Vagina (tissue), 2 donors: ENCODE measurements at places on chromosomes 3 and 15.
A peak's percentile ranks its signal among the peaks of the same experiment; 100 is the strongest.

GRCh38 chr3:197023241-197023997, 6.2 kb downstream of the MELTF start:
- peak; percentile 84 for DNase-seq

DNA sequence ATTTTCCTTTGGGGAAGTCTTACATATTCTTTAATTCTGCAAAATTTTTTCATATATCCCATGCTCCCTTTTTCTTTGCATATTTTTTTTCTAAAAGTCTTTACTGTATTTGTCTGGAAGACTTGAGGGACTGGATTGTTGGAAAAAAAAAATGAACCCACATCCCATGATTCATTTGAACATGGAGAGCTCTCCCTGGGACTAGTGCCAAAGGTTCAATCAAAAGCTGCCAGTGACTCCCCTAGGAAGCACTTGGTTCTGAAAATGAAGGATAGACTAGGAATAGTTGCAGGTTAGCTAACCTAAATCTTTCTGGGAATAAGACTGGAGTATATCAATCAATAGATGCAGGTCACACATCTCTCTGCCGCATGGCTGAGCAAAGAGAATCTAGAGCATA, 16.4 kb upstream of the BNC1 start:
- no peak for DNase-seq

GRCh38 chr3:59408047-59408624, 358.3 kb upstream of the CFAP20DC start:
- DNase-seq, result no peak

DNA sequence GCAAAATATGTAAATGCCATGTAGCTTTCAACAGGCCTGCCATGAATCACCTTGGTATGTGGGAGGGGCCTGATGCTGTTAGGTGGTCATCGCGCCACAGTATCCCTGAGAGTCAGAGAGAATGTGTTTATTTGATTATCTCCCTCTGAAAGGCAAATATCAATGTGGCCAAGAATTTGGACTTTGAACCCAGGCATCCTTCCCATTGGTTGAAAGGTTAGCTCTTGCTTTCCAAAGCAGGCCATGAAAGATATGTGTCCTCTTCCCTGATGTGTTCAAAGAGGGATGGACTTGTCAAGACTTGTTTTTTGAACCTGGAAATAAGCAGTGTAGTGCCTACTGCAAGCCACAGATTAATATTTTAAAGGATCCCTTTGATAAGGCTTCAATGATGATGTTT, 36.7 kb downstream of the SRP14 start:
- DNase-seq, result no peak

DNA sequence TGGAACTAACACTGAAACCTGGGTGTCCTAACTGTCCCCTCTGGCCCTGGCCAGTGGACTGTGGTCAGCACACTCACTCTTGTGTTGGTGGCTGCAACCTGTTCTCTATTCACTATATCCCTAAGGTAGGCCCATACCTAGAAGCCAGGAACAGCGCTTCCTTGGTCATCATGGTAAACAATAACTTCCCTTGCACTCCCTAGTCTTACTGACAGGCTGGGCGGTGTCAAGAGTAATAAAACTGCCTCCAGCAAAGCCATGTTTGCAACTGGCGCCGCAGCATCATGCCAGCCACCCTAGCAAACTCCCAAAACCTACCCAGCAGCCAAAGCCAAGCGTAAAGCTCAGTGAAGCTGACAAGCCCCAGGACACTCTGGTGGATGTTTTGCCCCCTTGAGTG, 63.1 kb upstream of the TSEN2 start:
- DNase-seq, result no peak

DNA sequence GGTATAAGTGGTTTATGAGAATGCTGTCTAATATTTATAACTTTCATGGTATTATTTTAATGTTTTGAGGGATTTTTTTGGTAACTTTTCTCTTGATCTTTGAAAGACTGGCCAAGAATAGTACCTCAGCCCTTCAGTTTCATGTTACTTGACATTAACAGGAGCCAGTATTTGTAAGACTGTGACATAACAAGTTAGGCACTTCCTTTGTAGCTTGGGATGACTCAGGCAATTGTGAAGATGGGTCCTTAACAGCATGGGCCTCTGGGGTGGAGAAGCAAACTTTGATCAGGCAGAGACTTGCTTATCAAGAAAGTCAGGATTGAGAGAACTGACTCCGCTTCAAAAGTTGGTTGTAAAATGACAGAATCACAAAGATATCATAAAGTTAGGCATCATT, 9.5 kb downstream of the LRRC49 start:
- DNase-seq, result no peak

GRCh38 chr3:13873818-13874217, 6.1 kb downstream of the WNT7A start:
- no peak for DNase-seq

DNA sequence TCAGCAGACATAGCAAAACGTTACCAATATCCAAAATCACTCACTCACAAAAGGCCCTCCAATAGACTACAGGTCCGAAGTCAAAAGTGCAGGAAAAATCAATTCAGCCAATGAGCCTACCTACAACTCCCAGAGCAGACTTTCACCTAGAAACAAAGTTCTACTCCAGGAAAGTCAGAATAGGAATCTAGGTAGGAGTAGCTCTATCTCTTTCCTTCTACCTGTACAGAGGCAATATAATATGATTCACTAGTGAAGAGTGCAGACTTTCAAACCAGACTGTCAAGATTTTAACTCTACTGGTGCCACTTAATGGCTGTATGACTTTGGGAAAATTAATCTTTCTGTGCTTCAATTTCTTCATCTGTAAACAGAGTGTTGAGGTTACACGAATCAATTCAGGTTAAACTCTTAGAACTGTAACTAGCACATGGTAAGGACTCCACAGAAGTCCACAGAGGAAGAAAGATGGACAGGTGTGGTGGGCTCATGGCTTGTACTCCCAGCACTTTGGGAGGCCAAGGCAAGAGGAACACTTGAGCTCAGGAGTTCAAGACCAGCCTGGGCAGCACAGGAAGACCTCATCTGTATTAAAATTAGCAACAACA, 9.4 kb downstream of the DCUN1D1 start:
- DNase-seq, result no peak

- DNase-seq, result no peak
Observed at GRCh38 chr3:31539275-31539674, 6.5 kb downstream of the STT3B start.

DNA sequence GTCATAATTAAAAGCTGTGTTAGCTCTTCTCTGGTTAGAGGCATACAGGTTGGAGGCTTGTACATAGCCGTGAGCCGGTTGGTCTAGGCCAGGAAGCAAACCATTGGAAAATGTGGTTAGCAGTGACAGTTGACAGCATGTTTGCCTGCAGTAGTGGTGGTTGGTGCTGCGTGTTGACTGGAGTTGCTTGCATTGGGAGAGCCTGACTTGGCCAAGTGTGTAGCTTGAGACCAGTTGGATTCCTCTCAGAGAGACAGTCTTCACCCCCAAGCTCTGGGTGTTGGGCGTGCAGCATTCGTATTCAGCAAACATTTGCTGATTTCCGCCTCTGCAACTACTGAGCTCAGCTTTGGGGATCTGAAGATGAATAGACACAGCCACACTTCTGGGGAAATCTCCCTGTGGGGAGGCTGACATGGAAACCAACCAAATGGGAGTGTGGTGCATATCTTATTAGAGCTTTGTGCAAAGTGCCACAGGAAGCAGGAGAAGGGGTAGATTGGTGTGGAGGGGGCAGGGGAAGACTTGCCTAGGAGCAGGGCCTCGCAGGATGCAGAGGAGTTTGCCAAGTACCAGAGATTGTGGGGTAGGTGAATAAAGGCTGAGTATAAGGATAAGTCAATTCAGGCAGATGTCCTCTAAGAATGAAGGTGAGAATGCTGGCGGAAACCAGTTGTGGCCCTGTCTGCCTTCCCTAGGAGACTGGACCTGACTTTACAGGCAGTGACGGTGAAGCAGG, 83.5 kb downstream of the IGF1R start:
- no peak for DNase-seq
